ENCODE measurements at places on chromosomes 2 and 18.

DNA sequence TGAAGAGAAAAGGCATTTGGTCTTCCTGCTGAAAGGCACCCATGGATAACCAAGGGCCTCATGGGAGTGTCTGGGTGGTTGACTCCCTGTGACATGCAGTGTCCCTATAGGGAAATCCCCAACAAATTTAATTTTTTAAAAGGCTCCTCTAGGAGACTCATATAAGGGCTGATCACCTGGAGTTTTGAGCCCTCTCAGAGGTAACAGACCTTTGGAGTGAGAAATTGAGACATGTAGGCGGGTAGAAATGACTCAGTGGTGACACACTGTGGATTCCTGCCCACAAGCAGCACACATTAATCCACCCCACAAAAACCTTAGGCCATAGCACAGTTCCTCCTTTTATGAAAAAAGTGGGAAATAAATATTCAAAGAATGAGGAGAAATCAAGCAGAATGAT is 557.0 kb upstream of the CNTNAP5 start:
- no peak for DNase-seq

- DNase-seq: no peak
Observed at GRCh38 chr18:6759579-6759978, 30.1 kb downstream of the ARHGAP28 start.

DNA sequence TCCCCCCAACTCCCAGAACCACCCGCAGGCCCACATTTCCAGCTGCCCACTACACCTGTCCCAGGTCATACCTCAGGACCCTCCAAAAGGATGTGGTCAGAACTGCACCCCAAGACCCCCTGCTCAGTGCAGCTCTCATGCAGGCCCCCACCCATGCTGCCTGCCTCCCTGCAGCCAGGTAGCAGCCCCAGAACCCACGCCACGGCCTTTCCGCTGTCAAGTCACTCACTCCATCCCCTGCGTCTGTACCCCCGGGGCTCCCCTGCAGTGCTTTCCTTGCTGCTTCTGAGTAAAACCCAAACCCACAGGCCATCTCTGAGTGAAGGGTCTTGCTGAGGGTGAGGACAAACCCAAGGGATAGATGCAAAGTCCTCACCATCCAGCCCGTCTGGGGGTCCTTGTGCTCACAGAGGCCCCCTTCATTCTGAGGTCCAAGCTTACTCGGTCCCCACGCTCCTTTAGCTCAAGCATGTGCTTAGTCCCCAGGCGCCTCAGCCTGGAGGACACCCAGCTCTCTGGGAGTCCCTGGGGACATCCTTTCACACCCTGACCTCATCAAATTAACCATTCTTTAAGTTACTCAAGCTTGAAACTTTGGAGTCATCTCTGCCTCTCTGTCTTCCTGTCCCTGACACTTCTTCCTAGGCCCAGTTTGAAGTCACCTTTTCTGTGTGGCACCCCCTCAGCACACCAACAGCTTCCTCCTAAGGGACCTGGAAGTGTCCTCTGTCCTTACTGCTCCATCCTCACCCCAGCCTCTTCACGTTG is 130.1 kb downstream of the SMAD7 start:
- DNase-seq: no peak

DNA sequence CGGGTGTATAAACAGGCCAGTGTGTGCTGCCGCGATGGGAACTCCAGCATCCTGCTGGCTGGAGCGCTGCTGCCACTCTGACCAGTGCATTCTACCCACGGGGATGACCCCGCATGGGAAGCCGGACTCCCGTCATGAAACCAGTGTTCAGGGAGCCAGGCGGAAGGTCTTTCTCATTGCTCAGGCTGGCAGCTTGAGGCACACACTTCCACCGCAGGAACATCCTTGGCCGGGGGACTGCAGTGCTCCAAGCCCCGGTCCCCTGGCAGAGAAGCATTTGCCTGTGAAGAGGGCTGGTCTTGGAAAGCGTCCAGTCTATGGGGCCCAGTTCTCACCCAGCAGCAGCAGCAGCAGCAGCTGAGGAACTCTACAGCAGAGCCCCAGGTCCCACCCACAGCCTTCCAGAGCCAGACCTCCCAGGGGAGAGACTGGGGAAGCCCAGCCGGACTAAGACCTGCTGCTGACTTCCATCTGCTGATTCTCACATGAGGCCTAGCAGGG is 235.9 kb downstream of the KLHL29 start:
- no peak for DNase-seq

GRCh38 chr18:57209713-57210106 is 62.8 kb downstream of the BOD1L2 start:
- DNase-seq: no peak

DNA sequence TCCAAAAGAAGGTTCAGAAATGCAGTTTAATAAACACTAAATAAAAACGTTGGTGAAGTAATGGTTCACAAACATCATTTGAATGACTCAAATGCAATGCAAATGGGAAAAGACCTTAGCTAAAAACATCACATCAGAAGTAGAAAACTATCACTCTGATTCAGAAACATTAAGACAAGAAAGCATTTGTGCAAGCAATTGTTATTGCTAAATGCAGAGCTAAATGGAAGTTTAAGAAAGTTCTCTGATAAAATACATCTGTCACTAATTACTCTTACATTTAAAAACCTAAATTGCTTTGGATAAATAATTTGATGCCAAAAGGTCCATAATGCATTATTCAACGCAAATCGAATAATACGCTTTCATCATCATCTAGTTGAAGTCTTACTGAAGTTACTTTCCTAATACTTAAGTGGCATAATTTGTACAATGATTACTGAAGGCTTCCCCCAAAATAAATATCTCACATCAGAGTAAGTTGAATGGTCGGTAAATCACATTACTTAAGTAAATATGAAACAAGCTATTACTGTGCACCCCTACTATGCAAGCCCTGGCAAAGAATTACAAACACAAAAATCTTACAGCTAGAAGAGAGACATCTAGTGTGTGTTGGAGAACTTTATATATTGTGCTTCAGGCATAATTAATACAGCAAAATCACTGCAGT is 105.7 kb upstream of the KCTD1 start:
- DNase-seq: no peak

GRCh38 chr2:166812166-166812891 is 76.0 kb upstream of the XIRP2 start:
- DNase-seq: no peak

GRCh38 chr2:29446847-29447246 is 331.6 kb downstream of the CLIP4 start:
- DNase-seq: no peak
